Dermis blood vessel endothelial cell (primary cell): ENCODE measurements at places on chromosomes 3 and 15. TPM values are rescaled to one million over a fixed set of nuclear protein-coding genes. Genes with fewer than 3 reads are reported as not detected.

Gene PLSCR5
- not detected in 2 replicates for total RNA-seq

Gene CLDN18
- not detected in 2 replicates for total RNA-seq

Gene ACKR2
- 11.2 and 13.3 TPM in 2 replicates for total RNA-seq

Gene RAB6B
- 1.9 TPM in 2 replicates for total RNA-seq

Gene IL17RD
- total RNA-seq: 0.51 and 0.65 TPM in 2 replicates

Gene CFAP92
- total RNA-seq: 1.9 and 2.4 TPM in 2 replicates

Gene TNFSF10
- 169 and 180 TPM in 2 replicates for total RNA-seq

Gene ACAN
- 0.23 and 1.2 TPM in 2 replicates for total RNA-seq

Gene IQCH
- total RNA-seq: 1.4 and 1.7 TPM in 2 replicates

Gene AKAP13
- 77.4 and 87.0 TPM in 2 replicates for total RNA-seq

Gene CHAC1
- 2.2 and 2.9 TPM in 2 replicates for total RNA-seq

Gene MASP1
- 0.68 and 2.3 TPM in 2 replicates for total RNA-seq

Gene C3orf49
- not detected in 2 replicates for total RNA-seq

Gene UACA
- 170 and 185 TPM in 2 replicates for total RNA-seq

Gene DNASE1L3
- total RNA-seq: 1.7 and 10.6 TPM in 2 replicates
